ENCODE measurements at places on chromosomes 16 and 17.

- no peak for DNase-seq
These were observed 63.9 kb upstream of the MAF start for GRCh38 chr16:79664407-79664806.

DNA sequence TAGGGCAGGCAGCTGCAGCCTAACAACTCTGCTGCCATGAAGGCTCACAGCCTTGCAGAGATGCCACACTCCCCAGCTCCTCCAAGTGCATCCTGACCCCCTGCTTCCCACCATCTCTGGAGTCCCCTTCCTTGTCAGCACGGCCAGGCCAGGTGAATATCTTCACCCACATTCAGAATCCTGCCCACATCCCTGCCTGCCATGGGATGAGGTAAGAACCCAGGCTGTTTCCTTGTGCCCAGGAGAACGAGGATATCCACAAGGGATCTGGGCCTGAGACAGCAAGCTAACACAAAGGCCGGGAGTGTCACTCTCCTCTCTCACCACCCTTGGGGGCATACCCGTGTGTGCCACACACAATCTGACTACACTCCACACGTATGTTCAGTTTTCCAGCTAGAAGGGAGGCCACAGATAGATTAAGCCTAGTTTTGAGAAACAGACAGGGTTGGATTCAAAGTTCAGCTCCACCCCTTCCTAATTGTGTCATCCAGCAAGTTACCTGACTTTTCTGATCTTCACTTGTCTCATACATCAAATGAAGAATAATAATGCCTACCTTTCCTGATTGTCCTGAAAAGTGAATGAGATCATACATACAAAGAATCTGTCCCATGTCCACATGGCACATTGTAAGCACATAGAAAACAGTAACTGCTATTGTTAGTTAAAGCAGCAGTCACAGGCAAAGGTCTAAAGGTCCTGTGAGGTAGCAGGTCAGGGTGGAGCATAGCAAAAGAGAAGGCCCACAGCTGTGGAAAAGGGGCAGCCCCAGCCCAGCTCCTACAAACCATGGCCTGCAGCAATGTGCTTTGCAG, 17.4 kb upstream of the SUPT4H1 start:
- no peak for DNase-seq

DNA sequence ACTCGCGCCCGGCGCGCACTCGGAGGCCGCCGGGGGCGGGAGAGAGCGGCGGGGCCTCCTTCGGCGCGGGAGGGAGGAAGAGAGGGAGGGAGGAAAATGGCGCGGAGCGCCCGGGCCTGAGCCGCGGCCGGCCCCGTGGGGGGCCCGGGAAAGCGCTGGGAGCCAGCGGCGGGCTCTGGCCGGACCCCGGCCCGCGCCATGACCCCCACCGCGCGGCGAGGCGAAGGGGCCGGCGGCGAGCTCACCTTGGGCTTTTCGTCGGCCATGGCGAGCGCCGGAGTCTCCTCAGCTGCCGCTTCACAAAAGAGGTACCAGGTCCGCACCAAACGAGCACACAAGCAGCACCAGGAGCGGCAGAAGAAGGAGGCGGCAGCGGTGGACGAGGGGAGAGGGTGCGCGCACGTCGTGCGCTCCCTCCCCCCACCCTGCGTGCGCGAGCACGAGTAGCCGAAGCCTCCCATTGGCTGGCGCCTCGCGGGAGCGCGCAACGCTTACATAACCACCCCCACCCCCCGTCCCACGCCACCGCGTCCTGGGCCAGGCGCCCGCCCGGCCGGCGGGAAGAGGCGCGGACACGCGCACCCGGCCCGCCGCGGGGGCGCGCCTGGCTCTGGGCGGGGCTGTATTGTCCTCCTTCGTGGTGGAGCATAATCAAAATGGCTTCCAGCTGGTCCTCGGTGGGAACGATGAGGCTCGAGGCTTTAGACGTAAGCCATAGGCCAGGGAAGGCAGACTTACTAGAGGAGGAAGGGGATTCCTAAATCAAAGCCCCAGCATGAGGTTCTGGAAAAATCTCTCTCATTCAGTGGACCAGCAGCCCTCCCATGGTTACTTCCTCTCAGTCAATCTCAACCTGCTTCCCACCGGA, at the start of gene SUMO2:
TSS of gene SUMO2 (minus strand) at position 391 of the 868 bp plus-strand sequence. CDS start at position 266, 125 bp downstream.
- DNase-seq: peak; percentile 91

DNA sequence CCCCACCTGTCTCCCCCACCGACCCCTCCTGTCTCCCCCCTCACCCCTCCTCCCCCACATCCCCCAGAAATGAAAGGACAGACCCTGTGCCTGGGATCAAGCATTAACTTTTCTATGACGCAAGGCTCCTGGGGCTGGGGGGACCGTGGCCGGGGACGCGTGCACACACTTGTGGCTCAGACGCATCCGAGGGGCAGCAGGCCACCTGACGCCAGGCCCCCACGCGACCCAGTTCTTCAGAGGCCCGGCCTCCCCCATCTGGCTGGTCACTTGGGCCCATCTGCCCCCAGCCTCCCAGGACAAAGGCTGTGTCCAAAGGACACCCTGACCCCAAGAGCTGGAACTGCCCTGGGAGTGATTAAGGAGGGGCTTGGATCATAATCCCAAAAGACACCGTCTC, 14.0 kb upstream of the PVALEF start:
- DNase-seq: no peak

DNA sequence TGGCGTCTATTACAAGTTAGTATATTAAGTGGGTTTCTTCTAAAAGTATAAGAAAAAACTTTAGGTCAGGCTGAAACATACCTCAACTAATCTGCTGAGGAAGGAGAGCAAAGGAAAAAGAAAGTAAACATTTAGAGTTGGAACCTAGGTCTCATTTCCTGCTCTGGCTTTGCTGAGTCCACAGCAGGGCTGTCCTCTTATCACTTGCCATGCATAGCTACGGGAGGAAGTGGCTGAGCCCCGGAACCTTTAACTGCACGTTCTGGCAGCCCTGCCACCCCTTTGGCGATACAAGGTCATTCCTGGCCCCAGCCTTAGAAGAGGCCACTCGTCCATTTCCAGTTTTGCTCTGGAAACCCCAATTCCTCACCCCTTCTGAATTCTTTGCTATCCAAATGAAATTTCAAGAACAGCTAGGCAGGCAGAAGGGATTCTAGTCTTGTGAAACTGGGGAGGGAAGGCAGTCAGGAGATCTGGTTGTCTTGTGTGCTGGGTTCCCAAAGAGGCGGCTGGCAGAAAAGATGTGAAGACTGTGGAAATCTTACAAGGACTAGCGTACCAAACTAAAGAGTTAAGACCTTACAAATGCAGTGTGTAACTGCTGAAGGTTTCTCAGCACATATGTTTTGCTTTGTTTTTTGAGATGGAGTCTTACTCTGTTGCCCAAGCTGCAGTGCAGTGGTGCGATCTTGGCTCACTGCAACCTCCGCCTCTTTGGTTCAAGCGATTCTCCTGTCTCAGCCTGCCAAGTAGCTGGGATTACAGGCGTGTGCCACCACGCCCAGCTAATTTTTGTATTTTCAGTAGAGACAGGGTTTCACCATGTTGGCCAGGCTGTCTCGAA, 19.1 kb downstream of the WIPI1 start:
- no peak for DNase-seq

DNA sequence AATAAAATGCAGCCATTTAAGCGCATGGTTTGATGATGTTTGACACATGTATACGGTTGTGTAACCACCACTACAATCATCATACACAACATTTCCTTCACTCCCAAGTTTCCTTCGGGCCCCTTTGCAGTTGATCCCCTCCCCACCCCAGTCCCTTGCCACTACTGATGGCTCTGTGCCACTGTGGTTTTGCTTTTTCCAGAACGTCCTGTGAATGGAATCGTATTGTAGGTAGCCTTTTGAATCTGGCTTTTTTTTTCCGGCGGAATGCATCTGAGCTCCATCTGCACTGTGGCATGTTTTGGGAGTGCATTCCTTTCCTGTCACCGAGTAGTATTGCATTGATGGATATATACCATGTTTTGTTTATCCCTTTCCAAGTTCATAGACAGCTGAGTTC, 15.1 kb upstream of the MAP2K3 start:
- DNase-seq: no peak

GRCh38 chr17:28744104-28744971, 527 bp downstream of the TRAF4 start:
- no peak for DNase-seq

GRCh38 chr16:82074019-82074558, 39.0 kb downstream of the HSD17B2 start:
- no peak for DNase-seq

- DNase-seq: no peak
These were observed 2.0 kb upstream of the NHLRC4 start for GRCh38 chr16:564690-565418.

- DNase-seq: no peak
These were observed 50.8 kb upstream of the MYH10 start for GRCh38 chr17:8681170-8681949.

- DNase-seq: no peak
These were observed 279.6 kb downstream of the SNX29 start for GRCh38 chr16:12255919-12256665.

DNA sequence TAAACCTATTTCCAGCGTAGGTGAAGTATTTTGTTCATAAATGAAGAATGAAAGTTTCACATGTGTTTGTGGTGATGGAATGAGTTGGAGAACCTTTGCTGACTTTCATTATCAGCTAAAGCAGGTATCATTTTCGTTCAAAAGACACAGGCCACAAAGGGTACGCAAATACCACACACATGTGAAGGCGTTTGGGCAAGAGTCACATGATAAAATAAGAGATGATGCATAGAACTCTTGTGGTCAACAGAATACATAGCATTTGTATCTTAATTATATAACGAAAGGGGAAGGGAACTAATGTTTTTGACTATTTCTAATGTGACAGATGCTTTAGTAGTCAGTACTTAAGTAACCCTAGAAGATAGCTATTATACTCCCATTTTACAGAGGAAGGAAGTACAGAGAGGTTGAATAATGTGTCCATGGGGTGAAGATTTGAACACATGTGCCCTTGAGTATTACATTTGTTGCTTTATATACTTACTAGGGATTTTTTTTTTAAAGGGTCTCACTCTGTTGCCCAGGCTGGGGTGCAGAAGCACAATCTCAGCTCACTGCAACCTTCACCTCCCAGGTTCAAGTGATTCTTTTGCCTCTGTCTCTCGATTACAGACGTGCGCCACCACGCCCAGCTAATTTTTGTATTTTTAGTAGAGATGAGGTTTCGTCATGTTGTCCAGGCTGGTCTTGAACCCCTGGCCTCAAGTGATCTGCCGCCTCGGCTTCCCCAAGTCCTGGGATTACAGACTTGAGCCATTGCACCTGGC, 4.8 kb downstream of the RPA1 start:
- DNase-seq: no peak

DNA sequence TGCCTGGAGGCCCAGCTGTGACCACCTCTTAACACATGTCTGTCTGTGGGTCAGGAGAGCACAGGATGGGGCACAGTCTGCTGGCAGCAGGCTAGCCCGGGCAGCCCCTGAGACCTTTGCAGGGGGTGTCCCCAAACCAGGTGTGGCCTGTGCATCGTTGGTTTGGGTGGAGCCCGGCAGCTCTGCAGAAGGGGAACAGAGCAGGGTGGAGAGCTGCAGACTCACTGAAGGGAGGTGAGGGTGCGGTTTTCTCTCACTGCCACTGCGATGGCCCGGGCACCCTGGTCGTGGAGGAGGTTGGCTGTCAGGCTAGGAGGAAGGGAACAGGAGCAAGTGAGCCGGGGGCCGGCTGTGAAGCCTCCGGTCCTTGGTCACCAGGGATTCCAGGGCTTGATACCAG, 28.8 kb downstream of the NLRC3 start:
- no peak for DNase-seq

DNA sequence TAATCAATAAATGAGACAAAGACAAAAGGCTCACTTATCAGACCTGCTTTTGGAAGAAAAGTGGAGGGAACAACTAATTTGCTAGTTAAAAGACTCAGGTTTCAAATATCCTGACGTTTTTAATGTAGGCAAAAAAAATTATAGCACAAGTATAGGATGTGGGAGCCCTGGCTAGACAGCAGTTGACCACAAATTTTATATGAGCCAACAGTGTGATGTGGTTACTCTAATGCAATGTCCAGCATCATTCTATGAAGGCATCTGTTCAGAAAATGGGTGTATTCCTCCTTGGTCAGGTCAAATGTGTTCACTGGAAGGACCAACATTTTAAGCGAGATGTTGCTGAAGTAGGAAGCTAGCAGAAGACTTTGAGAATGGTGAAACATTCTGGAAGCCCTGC, 237.4 kb downstream of the MAP2K6 start:
- DNase-seq: no peak

DNA sequence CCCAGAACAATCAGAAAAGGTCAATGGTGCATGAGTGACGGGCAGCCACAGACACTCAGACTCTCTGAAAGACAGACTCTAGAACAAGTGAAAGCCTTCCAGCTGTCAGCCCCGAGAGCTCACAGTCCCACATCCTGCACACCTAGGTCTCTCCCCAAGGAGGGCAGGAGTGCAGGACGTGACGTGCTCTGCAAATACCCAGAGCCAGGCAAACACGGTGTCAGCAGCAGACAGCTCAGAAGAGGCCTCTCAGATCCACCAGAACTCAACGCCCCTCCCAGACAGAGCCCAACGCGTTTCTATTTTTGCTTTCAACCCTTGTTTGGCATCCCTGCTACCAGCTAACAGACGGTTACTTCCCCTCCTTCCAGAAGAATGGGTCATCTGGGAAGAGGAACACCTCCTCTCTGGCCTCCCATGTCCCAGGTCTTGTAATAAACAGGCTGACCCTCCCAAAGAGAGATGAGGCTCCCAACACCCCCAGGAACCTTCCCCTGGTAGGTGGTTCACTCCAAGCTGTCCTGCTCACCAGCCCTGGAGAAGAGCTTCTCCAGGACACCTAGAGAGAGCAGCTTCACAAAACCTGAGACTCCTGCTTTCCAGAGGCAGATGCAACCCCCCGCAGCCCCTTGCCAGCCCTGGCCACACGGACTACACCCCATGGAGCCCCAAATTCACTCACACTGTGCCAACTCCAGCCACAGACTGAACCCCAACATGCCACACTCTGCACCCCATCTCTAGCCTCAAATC, 7.6 kb downstream of the PITPNM3 start:
- DNase-seq: no peak

DNA sequence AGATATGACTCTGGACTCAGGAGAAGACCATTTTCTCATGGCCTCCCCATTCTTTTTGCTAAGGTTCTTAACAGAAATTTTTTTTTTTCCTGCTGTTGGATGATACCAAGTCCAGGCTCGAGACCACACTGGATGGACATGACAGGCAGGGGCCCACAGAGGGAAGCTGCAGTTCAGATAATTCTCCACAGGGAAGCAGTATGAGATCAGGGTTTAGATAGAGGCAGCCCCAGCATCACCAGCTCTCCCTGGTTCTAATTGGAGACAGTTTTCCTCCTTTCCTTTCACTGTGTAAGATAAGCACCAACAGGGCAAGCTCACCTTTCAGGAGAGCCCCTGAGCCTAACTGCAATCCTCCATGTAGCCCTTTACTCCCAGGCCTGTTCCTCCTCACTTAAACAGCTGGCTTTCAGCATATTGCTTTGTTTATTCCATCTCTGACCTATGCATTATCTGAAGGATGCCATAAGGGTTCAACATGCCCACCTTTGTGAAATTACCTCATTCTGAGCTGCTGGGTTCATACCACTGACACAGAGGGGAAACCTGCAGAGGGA, 108.1 kb downstream of the SNX11 start:
- no peak for DNase-seq

- no peak for DNase-seq
These were observed 17.5 kb upstream of the TNFRSF13B start for GRCh38 chr17:16989230-16989952.

Measured in left renal pelvis (tissue), 4 donors.